ENCODE measurements at places on chromosomes 12 and 14.

- DNase-seq, result peak; percentile 53
These were observed 20.5 kb downstream of the ZDHHC22 start for GRCh38 chr14:77120771-77121743.

- DNase-seq, result no peak
These were observed 26.2 kb upstream of the CDKN3 start for GRCh38 chr14:54370323-54371198.

DNA sequence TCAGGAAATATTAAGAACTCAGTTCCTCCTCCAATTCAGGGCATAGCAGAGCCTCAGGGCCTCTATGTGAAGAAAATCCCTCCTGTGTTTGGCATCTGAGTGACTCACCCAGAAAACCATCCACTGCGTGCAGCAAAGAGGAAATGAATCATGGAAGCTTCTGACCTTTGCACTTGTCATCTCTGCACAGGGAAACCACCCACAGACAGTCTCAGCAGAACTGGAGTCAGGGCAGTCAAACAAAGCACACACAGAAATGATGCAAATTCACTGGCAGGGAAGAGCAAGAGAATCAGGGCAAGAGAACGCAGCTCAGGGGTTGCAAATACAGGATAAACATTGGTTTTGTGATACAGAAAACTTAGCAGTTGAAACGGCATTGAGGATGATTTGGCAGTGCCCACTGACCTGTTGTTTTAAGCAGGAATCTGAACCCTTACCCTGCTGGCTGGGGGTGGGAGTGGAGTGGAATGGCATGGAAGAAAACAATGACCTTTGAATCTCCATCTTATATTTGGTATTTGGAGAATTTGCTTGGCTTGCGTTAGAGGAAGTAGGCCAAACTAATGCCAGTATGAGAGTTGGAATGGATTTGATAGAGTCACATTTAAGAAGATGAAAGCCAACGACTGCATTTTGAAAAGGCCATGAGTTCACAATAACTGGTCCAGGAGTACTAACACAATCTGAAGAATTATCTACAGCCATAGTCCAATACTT lies 53.5 kb downstream of the PHLDA1 start:
- DNase-seq, result peak; percentile 13

- no peak for DNase-seq
These were observed 70.4 kb upstream of the RIC8B start for GRCh38 chr12:106704081-106704480.

DNA sequence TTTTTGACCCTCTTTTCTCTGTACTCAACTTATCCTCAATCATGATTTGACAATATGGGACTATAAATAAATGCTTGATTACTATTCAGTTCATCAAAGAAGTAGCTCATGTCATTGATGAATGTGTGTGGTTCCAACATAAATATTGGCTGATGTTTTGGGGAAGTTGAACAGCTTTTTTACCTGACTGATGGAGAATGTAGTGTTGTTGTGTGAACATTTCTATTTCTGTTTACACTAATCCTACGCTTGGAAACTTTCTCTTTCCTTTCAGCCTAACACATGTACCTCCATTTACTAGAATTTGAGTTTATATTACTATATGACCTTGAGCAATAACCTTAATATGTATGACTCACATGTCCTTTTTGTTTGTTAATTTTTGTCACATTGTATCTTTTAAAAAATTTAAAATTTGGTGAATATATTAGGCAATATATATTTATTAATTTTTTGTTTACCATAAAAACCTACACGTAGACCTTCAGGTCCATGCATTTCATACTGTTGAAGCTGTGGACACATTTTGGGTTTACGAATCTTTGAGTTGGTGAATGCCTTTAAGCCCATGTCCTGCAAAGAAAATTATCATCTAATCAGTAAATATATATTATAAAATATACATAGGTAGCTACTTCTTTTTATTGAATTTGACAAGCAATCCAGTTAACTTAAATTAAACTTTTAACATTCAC lies 21.1 kb downstream of the A2M start:
- DNase-seq, result no peak

- no peak for DNase-seq
These were observed 33.7 kb upstream of the ALG10B start for GRCh38 chr12:38282886-38283285.

GRCh38 chr14:22898302-22899090 lies 15.5 kb downstream of the REM2 start:
- no peak for DNase-seq

DNA sequence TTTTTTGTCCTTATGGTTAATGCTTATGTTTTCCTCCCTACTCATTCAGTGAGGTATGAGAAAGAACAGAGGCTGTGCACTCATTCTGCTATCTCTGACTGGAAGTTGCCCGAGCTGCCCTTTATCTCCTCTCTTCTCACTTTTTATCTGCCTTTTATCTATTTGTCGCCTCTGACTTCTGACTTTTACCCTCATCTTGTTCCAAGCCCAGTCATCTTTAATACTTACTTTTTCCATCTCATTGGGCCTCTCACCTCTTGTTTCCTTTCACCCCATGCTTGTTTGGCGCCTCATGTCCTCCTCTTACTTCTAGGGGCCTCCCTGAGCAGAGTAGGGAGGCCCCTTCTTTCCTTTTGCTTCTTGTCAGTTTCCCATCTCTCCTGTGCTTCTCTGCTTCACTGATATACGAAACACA lies 50.7 kb downstream of the DIP2B start:
- no peak for DNase-seq

- DNase-seq, result no peak
These were observed 30.7 kb downstream of the NOC4L start for GRCh38 chr12:132174839-132175490.

DNA sequence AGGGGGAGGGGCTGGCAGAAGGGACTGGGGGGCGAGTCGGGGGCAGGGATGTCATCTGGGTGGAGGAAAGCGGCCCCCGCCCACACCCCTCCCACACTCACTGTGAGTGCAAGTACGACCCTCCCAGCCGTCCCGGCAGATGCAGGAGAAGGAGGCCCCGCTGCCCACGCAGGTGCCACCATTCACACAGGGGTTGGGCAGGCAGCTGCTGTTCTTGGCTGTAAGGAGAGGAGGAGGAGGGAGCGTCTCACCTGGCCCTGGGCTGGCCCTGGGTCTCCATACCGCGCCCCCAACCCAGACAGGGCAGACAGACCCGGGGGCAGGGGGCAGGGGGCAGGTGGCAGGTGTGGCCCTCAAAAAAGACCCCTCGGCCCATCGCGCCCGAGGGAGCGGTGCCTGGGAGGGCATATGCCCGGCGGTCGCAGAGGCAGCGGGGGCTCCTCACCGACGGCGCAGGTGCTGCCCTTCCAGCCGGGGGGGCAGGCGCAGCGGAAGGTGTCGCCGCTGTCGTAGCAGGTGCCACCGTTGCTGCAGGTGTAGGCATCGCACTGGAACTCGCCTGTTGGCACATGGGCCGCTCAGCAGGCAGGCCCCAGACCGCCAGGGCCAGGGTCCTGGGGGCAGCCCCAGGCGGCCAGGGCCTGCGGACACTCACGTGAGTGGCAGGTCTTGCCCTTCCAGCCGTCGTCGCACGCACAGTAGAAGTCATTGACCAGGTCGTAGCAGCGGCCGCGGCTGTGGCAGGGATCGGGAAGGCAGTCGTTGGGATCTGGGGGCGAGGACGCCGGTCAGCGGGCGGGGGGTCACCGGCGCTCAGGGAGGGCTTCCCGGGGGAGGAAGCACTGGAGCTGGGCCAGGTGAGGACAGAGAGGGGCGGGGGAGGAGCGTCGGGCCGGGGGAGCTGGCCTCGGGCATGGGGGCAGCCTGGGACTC lies 20.6 kb downstream of the JAG2 start:
- DNase-seq, result peak; percentile 23

DNA sequence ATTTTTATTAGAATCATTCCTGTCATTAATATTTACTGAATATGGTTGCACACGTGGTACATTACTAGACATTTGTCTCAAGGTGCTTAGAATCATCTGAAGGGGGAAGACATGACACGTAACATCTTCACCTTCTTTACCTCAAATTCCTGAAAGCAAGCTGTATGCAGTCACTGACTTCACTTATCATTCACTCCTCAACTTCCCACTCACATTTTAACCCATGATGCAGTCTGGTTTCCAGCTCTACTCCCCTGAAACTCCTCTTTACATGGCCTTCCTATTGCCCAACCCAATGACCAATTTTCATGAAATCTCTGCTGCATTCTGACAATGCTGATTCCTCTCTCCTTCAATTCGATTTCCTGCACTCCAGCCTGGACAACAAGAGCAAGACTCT lies 5.8 kb upstream of the PSMC6 start:
- DNase-seq, result no peak

DNA sequence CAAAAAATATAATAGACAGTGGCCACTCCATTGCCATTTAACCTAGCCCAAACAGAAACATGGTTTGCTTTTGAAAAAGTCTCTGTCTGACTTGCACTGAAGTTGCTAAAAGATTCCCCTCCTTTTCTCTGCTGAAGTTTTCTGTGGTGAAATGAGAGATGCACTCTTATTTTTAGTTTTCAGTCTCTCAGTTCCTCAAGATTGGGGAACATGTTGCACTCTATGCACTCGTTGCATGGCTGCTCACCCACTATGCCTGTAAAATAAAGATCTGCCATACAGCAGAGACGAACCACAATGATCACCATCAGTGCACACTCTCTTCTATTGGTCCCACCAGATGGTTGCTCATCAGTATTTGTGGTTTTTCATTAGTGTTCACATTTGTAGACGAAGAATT lies 13.1 kb upstream of the DAAM1 start:
- DNase-seq, result peak; percentile 28

DNA sequence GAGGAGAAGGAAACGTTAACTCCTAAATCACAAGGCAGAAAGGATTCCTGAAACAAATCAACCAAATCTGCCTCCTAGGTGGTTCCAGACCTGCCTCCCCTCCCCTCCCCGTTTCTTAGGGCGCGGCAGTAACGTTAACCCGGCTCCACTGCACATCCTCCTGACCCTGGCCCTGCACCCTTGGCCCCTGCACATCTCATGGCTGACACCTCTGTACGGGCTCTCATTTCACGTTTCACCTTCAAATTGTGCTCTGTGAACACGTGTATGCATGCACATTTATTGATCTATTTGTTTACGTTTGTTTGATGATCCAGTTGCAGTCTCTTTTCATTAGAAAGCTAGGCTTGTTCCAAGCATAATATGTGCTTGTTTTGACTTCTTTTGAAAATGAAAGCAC lies 358.1 kb downstream of the ADGRD1 start:
- DNase-seq, result no peak

GRCh38 chr14:54730156-54730961 lies 163.4 kb downstream of the SAMD4A start:
- DNase-seq, result peak; percentile 25

DNA sequence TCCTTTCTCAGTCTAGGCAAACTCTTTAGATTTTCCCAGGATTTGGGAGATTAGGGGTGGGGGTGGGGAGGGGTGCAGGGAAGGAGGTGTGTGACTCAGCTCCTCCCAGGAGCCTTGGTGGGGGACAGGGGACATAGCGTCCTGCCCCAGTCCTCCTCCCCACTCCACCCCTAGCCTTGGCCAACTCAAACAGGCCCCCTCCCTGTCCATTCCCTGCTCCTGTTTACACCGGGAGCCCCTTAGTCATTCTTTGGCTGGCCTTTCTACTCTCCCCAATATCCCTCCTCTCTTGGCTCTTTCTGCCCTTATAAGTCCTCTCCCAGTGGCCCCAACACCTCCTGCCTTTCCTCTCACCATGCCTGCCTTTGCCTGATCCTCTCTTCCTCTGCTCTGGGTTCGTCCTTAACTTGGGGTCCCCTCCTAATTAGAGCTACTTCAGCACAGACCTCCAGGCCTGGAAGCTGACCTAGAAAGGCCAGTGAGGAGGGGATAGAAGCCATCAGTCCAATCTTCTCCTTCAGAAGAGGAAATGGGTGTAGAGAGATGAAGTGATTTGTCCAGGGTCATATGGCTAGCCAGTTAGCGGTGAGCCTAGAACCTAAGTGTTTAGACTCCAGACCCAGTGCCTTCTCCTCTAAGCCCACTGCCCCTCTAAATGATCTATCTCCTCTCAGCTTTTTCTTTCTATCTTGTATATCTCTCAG lies 2.3 kb upstream of the ITGA5 start:
- no peak for DNase-seq

DNA sequence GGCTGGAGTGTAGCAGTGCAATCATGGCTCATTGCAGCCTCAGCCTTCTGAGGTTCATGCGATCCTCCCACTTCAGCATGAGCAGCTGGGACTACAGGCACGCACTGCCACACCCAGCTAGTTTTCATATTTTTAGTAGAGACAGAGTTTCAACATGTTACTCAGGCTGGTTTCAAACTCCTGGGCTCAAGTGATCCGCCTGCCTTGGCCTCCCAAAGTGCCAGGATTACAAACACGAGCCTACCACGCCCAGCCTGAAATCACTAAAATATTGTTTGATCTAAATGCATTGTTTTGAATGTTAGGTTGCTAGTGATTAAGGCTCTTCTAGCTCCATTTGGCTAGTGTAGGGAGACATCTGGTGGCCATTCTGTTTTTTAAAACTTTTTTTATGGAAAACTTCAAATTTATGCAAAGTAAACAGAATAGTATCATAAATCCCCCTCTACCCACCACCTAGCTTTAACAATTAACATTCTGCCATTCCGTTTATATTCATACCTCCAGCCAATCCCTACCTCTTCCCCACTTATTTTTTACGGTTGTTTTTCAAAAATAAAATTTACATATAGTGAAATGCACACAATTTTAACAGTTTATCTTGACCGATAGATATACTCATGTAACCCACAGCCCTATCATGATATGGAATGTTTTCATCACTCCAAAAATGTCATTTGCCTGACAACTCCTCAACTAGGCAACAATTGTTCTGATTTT lies 37.8 kb downstream of the MYO1H start:
- no peak for DNase-seq

DNA sequence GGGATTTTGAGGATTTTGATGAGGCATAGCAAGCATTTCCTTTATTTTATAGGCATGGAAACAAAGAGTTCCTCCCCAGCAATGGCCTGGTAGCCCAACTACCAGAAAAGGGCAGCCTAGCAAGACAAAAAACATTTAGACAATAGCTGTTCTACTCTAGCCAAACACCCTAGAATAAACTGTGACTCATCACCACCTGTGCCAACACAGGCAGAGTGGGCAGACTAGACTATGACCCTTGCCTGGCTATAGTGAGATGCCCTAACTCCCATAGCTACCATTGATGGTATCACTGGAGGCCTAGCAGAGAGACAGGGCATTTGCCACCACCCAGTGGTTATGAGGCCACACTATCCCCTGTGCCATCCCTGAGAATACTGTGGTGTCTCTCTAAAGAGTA lies 15.5 kb upstream of the CCER1 start:
- no peak for DNase-seq

GRCh38 chr12:65818454-65819382 lies 5.6 kb upstream of the HMGA2 start:
- no peak for DNase-seq

DNA sequence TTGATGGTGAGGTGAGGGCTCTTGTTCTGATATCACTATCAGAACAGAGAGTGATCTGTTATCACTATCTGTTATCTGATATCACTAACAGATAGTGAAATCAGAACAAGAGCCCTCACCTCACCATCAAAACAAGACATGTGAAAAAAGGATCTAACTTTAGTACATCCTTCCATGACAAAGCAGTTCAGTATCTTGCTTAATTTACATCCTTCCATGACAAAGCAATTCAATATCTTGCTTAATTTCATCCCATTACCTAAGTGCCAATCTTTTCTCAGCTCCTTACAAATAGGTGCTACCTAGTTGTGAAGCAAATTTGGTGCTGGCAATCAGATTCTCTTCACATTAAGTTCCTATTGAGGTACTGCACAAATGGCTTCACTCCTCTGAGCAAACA lies 1865.6 kb upstream of the FLRT2 start:
- no peak for DNase-seq

GRCh38 chr12:109689426-109689825 lies 24.2 kb upstream of the FAM222A start:
- no peak for DNase-seq
